ENCODE measurements at places on chromosomes 1 and 21.

DNA sequence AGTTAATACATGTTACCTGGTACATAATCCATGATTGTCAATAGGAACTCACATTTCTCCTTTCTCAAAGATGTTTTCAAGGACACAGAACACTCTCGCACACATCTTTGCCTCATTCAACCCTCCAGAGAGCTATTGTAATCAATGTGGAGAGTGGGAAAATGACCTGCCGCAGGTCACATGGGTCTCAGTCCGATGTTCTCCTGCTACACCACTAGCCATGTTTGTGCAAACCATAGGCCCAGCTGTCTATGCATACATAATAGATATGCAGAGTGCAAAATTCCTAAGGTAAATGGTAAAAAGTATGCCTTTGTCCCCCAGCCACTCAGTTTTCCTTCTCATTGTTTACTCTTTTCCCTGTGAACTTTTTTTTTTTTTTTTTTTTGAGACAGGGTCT lies 89.2 kb downstream of the ADSS2 start:
- no peak for DNase-seq

DNA sequence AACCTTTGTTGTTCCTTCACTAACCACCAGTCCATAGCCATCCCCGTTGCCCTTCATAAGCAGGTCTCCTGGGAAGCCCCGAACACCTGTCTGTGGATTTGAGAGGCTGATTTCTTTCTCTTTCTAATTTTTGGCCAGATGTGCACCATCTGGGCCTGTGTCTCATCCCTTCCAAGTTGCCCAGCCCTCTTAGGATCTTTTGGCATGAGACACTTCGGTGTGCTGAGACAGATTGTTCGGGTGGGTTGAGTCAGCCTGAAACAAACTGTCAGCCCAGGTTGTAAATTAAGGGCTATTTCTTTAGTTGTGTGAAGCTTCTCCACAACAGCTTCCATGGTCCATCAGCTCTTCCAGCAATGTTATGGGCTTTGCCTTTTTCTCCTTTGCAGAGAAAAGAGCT lies 1.4 kb upstream of the DNAJC11 start:
- DNase-seq: no peak

- peak; percentile 50 for DNase-seq
Observed at GRCh38 chr1:203693721-203694120, 67.1 kb downstream of the ATP2B4 start.

DNA sequence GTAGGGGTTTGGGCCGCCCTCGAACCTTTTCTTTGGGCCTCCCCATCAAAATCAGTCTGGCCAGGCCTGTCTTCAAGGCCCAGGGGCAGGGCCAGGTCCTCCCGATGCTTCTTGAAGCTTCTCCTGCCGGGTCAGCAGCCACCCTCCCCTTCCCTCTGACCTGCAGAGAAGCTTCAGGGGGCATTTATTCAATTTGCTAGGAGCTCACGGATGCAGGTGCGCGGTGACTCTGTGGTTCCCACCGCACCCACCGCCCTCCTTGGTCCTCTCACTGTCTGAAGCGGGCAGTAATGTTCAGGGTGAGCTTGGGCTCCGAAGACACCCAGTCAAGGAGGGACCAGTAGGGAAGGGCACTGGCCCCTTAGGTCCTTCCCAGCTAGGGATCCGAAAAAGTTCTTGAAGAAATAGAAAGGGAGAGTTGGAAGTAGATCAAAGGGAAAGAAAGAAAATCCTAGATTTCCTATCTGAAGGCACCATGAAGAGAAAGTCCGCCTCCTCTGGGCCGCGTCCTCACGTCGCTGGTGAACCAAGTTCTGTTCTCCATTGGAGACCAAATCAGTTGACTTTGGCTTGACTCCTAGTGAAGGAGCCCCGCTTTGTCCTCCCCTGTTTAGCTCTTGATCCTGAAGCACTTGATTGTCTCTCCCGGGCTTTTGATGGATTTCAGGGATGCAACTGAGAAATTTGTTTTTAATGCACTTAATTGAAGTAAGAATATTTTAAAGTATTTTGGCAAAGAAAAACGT lies 8.7 kb upstream of the RNU1-2 start:
- DNase-seq: no peak

DNA sequence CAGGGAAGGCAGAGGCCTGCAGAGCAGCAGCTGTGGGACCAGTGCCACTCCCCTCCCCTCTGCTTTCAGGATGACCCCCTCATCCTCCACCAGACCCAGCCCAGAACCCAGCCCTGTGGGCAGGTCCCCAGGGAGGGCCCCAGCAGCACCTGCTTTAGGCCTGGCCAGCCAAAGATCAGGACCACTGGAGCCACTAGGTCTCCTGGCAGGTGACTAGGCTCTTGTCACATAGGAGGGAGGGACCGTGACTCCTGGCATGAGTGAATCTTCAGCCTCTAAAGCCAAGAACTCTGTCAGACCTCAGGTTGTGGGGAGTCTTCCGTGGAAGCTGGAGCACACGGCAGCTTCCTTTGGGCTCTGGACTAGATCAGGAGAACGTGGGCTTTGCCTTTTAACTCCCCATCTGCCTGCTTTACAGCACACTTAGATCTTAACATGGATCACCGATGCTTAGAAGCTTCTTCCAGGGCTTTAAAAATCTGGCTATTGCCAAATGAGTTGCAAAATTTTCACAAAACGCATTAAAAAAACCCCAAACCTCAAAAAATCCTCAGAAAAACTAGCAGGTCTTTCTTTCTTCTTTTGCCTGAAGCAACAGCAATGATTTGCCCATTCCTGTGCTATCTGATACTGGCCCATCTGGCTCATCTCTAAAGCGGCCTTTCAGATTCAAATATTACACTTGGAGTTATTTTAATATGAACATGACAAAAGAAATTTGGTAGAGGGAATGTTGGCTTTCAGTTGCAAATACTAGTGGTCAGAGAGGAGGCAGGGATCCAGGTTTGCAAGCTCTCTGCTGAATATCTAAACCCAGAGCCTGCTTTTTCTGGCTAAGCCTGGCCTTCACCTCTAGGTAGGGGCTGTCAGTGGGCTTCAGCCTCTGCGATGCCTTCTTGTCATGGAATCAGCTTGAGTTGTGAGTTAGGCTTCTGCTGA lies 235.2 kb downstream of the SDCCAG8 start:
- no peak for DNase-seq

All from hematopoietic multipotent progenitor cell treated with erythropoietin and hydrocortisone succinate and interleukin-3 and kit ligand, for 17 days (in vitro differentiated cells).